ENCODE measurements at places on chromosomes 5 and 9.

GRCh38 chr5:74116266-74116665 is 490.3 kb downstream of the ARHGEF28 start:
- no peak for DNase-seq

DNA sequence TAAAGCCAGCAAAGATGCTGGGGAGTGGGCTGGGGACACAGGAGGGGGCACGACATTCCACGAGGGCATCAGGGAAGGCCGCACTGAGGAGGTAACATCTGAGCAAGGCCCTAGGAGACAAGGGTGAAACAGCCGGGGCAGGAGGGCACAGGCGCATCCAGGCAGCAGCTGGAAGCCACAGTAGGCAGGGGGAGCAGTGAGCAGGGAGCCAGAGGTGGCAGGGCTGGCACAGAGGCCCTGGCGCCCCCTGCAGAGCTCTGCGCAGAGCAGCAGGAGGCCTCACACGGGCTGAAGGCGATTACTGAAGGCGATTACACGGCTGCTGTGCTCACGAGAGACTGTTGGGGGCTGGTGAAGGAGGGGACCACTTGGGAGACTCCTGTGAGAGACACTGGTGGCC is 15.4 kb downstream of the LMAN2 start:
- DNase-seq: peak; percentile 20

- no peak for DNase-seq
Observed at GRCh38 chr5:76964060-76964459, 11.2 kb downstream of the CRHBP start.

DNA sequence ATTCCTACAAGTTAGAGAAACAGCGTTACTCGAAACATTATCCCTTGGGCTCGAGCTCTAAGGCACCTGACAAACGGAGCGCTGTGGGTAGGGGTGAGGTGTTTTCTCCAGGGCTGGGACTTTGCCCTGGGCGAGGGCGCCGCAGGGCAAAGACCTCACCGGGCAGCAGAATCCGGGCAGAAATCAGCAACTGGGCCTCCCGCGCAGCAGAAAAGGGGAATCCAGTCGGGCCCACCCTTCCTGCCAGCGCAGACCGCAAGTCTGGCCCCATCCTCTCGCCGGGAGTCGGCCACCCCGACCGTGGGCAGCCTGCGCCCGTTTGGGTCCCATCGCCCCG is 430 bp upstream of the MSH3 start:
- DNase-seq: no peak

DNA sequence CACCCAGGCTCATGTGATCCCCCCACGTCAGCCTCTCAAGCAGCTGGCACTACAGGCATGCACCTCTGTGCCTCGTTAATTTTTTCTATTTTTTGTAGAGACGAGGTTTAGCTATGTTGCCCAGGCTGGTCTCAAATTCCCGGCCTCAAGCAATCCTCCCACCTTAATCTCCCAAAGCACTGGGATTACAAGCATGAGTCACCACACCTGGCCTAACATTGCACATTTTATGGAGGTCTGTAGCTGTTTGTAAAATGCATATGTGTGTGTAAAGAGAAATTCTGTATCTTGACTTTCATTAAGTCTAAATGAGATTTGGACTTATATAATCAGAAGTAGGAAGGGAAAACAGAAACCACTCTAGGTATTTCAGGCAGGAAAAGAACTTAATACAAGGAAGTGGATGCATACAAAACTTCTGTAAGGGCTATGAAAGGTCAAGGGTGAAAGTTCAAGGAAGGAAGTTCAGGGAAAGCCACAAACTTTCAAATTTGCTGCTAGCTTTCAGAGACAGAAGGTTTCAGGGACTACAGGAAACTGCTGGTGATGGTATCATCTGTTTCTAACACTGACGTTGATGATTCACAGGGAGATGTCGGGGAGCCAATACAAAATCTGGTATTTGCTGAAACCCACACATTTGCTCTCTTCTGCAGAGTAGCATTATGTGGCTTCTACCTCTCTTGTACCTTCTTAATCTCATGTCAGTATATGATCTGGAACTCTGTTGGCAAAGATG is 209.4 kb downstream of the PIK3R1 start:
- no peak for DNase-seq

GRCh38 chr5:129113867-129114266 is 19.3 kb downstream of the ISOC1 start:
- no peak for DNase-seq

DNA sequence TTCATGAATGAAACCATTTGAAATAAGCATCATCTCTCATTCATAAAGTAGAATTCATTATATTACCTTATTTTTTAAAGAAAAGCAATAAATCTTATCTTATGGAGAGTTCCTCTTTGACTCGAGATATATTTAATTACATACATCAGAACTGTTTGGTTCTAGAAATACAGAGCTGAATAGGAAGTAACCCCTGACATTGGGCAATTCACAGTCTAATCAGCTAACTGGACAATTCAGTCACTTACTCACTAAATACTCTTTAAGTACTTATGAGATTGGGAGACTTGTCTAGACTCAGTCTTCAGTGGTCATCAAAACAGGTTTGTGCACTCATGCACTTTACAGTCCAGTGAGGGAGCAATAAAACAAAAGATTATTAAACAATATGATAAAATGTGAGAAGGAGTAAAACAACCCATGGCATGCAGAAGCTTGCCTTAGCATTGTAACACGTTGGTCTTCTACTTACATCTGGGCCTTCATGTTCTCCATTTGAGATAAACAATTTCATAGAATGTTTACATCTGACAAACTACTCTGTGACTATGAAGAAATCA is 11.5 kb upstream of the FBXO38 start:
- DNase-seq: no peak

GRCh38 chr5:130546211-130546610 is 618.8 kb downstream of the HINT1 start:
- DNase-seq: no peak

DNA sequence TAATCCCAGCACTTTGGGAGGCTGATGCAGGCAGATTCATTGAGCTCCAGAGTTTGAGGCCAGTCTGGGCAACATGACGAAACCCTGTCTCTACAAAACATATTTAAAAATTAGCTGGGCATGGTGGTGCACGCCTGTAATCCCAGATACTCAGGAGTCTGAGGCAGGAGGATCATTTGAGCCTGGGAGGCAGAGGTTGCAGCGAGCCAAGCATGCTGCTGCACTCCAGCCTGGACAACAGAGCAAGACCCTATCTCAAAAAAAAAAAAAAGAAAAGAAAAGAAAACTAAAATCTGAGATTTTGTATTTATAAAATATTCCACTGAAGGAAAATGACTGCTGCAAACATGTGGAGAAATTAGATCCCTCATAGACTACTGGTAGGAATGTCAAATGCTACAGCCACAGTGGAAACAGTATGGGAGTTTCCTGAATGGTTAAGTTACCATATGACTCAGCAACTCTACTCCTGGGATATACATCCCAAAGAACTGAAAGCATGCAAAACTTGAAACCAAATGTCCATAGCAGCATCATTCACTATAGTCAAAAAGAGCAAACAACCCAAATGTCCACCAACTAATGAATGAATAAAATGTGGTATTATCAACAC is 106.1 kb downstream of the UBAP2 start:
- DNase-seq: no peak

GRCh38 chr9:2317591-2317990 is 302.4 kb downstream of the SMARCA2 start:
- no peak for DNase-seq

GRCh38 chr5:157382996-157383800 is 76.8 kb upstream of the NIPAL4 start:
- DNase-seq: no peak

DNA sequence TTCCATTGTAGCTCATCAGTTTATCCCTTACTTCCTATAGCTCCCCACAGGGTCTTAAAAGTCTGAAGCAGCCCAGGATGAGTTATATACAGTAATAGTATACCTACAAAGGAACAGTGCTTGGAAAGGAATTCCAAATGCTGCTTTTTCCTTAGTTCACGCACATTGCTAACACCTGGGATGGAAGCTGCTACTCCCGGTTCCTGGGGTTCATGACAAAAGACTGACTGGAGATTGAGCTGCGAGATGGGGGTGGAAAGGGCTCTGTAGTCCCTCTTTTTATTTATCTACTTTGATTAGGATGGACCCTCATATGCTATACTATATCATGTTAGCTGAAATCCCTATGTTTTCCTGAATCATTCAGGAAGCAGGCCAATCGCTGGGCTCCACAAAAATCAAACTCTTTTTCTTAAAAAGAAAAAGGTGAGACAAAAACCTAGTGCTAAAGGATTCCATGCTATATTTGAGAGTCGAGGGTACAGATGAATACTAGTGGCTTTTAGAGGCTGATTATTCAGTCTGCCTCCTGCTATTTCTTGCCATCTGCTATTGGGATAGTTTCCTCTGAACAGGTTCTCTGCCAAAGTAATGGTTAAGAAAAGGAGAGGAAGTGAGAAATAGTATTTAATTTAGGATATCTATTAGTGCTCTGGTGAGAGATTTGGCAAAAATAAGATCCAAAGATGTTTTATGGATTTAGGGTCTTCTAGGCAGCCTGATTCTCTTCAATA is 81.2 kb downstream of the MRPS27 start:
- DNase-seq: no peak

GRCh38 chr5:133356984-133357421 is 255.3 kb downstream of the FSTL4 start:
- DNase-seq: no peak

DNA sequence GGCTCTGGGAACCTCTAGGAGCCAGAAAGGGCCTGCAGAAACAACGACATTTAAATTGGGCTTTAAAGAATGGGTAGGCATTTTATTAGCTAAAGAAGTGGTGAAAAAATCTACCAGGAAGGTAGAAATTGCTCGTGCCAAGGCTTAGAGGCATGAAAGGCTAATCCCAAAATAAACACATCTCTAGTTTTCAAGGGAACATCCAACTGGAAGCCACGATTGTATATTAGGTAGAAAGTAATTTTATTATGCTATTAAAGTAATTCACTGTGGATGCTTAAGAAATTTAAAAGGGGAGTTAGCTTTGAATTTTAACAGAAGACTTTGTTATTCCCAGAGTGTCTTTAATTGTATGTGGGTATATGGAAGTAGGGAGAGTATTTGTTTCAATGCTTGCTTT is 17.5 kb upstream of the CNTLN start:
- DNase-seq: no peak

- DNase-seq: no peak
Observed at GRCh38 chr9:89036891-89037290, 45.6 kb downstream of the S1PR3 start.

- no peak for DNase-seq
Observed at GRCh38 chr5:88364991-88365390, 96.3 kb upstream of the TMEM161B start.

- no peak for DNase-seq
Observed at GRCh38 chr5:178740181-178740557, 9.7 kb upstream of the ZNF354A start.

DNA sequence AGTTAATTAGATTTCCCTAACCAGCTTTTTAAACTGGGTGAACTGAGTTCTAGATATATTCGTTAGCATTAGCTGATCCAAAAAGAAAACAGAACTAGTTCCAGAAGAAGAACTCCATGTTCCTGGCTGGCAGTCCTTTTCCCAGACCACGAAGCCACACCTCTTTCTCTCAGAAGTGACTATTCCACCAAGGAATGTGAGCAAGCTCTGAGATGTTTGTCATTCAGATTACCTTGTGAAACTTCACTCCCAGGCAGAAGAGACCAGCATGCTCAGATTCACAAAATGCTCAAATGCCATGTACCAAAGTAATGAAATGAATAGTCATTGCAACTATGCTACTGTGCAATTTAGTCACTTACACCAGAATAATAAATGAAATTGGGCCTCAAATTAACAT is 4.4 kb upstream of the SSBP2 start:
- no peak for DNase-seq

- no peak for DNase-seq
Observed at GRCh38 chr5:173238312-173239232, 3.6 kb upstream of the NKX2-5 start.

DNA sequence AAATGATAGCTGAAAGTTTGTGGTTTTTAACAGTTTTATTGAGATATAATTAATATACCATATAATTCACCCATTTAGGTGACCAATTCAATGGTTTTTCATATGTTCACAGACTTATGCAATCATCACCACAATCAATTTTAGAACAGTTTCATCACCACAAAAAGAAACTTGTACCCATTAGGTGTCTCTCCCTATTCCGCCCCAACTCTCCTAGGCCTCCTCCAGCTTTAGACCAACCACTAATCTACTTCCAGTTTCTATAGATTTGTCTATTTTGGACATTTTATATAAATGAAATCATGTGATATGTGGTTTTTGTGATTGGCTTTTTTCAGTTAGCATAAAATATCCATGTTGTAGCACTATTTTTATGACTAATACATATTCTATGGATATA is 38.6 kb downstream of the YTHDC2 start:
- DNase-seq: no peak

- peak; percentile 26 for DNase-seq
Observed at GRCh38 chr5:36089989-36090388, 23.3 kb upstream of the UGT3A2 start.

DNA sequence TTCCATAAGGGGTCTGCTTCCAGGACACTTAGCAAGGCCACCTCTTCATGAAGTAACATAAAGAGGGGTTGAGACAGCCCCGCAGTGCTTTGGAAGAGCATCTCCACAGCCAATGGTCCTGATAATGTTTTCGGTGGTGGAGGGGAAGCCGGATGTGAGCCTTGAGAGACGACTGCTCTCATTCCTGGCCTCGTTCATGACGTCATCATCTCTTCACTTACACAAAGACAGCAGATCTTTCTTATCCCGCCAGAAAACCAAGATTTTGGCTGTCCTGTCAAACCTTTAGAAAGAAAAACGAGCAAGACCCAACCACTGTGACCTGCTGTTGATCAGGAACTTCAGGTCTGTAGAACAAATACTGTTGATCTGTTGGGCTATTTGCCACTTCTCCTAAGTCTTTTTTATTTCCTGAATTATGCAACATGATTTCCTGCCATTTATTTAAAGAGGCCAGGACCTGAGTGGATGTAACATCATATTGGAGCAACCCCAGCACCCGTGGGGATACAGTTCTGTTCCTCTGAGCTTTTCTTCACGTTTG is 89.0 kb upstream of the IRX2 start:
- DNase-seq: no peak

DNA sequence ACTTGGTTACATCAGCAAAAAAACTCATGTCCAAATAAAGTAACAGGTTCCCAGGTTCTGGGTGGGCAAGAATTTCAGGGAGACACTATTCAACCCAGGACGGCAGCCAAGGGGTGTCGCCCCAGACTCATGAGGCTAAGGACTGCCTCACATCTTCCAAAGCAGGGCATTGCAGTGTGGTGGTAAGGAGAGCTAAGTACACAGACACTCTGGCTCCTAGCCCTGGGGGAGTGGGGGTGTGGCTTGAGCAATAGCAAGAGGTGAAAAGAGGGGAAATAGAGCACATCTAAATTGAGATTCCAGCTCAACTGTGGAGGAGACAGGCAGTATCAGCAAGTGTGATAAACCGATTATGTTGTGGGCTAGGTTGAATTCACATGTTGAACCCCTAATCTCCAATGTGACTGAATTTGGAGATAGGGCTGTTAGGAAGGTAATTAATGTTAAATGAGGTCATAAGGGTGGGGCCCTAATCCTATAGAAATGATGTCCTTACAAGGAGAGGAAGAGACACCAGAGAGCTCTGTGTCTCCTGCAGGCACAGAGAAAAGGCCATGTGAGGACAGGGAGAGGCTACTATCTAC is 49.9 kb upstream of the MARCHF11 start:
- no peak for DNase-seq
